Stimulated activated CD8-positive, alpha-beta memory T cell treated with anti-CD3 and anti-CD28 coated beads, Interleukin-7, amount 100 ng/mL, for 24 hours (primary cell): ENCODE measurements at places on chromosomes 7 and 10.

DNA sequence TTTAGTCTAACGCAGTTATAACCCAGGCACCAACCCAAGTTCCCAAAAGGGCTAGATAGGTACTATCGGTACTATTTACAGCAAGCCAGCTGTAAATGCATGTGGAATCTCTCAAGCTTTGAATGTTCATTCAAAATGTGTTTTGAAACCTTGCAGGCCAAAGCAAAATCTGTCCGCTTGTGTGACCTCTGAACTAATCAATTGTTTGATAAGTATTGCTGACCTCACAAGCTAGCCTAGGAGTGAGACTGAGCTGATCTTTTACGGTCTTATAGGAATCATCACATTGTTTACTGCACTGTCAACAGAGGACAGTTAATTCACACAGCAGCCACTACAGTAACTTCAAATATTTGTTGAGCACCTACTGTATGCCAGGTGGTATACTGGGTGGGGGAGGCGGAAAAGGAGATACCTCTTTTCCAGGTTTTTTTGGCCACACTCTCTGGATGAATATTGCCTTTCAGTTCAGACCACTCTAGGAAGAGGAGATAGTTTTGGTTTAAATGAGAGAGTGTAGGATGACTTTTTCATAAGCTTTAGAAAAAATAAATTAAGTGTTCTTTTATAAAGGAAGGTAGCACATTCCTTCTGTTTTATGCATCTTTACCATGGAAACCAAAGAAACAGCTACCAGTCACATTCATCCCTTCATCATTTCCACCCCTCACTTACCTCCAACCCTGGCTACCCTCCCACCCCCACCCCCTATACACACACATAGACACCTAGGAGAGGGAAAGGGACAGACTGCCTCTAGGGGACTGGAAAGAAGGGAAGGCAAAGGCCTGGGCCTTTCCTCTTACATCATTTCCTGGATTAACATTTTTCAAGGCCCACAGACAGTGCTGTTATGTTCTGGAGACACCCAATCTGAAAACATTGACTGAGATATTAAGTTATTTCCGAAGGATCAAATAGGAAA is 2.4 kb downstream of the PAPSS2 start:
- no peak for DNase-seq

DNA sequence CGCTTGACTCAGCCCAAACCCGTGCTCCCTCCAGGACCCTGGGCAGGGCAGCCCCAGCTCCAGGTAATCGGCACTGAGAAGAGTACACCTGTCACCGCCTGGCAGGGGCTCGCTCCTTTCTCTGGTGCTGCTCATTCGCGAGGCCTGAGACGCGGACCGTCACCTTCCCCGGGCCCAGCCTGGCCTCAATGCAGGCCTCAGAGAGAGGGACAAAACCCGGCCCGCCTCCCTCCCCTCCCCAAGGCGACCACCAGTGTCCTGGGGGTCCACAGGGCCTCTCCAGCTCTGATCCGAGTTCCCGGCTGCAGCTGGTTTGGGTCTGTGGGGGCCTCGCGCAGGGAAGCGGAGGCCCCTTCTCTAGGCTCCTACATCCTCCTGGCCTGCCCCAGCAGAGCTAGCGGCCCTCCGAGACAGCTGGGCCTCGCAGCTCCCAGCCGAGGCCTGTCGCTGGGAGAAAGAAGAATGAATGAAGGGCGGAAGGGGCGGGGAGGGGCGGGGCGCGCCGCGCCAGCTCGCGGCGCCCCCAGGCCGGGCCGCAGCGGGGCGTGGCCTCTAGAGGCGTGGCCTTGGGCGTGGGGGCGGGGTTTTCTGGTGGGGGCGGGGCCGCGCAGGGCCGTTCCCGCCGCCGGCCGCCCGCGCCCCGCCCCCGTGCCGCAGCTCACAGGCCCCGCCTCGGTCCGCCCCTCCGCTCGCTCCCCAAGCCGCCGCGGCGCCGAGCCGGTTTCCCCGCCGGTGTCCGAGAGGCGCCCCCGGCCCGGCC is at the start of gene LIMK1:
Gene LIMK1 (plus strand): TSS at position 688 of the 760 bp plus-strand sequence. CDS start 187 bp downstream, outside the sequence.
- peak; percentile 60 for DNase-seq

GRCh38 chr10:12466704-12467305 is 117.5 kb downstream of the CAMK1D start:
- DNase-seq, result no peak

- no peak for DNase-seq
Observed at GRCh38 chr7:50618281-50618680, 53.1 kb upstream of the DDC start.

DNA sequence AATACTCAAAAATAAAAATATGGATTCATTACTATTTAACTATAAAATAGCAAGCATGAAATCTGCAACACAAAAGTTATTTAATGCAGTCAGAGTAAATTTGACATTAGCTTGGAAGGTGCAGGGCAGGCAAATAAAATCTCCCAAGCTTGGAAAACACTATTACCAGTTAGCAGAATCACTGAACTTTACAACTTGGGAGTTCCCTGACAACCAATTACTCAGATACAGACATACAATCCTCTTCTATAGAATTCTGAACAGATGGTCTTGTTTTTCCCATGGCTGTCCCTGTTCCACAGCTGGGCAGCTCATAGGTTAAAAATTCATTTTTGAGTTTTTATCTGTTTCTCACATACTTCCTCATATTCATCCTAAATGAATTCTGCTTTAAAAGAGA is 1002.6 kb downstream of the SORCS3 start:
- no peak for DNase-seq

GRCh38 chr10:1572519-1573333 is 164.6 kb downstream of the ADARB2 start:
- DNase-seq, result no peak

- no peak for DNase-seq
Observed at GRCh38 chr7:1847260-1848001, 177.4 kb downstream of the ELFN1 start.

GRCh38 chr10:131186547-131187253 is 124.8 kb downstream of the TCERG1L start:
- no peak for DNase-seq

DNA sequence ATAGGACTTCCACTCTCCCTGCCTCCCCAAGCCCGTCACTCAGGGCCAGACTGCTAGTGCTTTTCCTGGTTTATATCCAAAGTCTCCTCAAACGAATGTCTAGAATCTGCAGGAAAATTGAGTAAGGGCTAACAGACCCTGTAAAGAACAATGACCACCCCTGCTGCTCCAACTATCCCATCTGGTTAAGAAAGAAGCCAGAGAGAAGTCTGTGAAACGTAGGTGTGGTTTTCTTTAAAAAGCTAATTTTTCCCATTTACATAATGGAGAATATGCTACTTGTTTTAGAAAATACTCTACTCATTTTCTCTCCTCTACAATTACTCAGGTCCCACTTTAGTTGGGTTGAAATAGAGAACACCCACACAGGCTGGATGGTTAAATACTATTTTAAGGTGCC is 72.5 kb downstream of the FAM13C start:
- DNase-seq, result no peak
